ENCODE measurements at places on chromosomes 12 and 14. TPM values are rescaled to one million over a fixed set of nuclear protein-coding genes. Genes with fewer than 3 reads are reported as not detected.
A peak's percentile ranks its signal among the peaks of the same experiment; 100 is the strongest.

- DNase-seq: no peak
Measured at GRCh38 chr12:117710121-117710520, 258.7 kb downstream of the KSR2 start.

GRCh38 chr12:55142669-55143565 lies 16.7 kb downstream of the OR9K2 start:
- DNase-seq: peak; percentile 32

DNA sequence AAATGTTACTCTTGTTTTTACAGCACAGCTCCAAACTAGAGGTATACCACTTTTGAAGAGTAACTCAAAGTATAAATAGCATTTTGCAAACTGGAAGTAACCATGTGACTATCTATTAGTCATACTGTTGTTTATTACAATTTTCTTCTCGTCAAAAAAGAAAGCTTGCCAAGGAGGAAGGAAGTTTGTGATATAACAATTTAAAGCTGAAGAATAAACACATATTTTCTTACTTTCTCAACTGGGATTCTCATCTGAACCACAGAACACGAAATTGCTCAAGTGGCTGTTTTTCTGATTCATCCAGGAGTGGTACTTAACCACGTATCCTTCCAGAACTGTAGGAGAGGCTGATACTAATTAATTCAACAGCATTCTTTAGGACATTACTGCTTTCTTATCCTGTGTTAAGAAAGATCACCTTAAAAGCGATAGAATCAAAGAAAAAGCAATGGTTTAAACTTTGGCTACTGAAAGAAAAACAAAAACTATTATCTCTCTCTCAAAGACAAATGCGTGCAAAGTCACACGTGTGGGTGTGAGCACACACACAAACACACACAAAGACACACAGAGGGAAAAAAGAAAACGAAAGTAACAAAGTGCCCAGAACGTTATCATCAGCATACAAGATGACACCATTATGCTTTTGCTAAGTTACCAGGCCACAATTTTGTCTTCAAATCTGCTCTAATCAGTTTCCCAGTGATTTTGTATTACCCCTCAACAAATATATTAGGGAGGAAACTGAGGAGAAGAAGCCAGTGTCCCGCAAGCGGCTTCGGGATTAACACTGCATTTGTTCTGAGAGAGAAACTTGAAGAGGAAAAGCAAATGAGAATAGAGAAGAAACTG lies at the start of gene CLEC2B:
Gene CLEC2B (minus strand): TSS at position 48 of the 855 bp plus-strand sequence.
- DNase-seq: no peak

DNA sequence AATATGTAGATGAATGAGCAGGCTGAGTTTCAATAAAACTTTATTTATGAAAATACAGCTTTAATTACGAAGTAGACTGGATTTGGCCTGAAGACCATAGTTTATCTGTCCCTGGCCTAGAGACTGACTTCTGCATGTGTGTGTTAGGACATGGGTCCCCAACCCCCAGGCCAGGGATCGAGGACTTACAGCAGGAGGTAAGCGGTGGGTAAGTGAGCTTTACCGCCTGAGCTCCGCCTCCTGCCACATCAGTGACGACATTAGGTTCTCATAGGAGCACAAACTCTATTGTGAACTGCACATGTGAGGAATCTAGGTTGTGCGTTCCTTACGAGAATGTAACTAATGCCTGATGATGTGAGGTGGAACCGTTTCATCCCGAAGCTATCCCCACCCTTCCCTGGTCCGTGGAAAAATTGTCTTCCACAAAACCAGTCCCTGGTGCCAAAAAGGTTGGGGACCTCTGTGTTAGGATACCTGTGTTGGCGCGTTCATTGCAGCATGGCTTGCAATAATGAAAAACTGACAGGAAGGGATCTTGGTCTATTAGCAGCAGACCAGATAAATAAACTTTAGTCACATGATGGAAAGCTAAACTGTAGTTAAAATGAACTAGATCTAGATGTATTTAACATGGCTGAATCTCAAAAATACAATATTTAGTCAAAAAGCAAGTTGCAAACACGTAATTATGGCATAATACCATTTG lies 4.1 kb downstream of the GLRX5 start:
- DNase-seq: no peak

- DNase-seq: no peak
Measured at GRCh38 chr12:93892423-93893268, 215.5 kb downstream of the CRADD start.

DNA sequence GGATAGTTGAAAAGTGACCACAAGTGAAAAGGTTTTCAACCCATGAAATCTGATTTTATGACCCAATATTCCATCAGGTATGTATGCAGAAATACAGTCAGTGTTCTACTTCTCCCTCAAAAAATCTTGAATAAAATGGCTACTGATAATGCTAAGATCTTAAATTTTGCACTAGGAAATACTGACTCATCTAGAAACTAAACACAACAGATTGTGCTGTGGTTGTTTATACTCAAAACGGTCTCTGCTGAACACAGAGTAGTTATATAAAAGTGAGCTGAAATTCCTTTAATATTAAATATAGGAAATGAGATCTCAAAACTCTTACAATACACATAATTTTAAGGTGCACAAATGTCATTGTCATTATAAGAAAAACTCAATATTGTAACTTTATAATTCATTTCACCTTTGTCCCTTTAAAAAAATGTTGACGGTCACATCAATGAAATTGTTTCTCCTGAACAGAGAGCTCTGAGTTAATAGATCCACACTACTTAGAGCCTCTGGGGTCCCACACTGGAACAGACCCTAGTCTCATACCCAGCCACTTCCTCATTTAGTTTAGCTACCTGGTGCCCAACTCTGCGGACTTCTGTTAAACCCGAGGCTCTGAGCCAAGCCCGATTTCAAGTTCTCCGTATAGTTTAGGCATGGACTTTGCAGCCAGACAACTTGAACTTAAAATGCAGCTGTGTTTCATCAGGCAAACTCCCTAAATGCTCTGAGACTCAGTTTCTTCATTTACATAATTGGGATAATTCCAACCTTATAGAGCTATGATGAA lies 9.3 kb downstream of the COCH start:
- no peak for DNase-seq

- no peak for DNase-seq
Measured at GRCh38 chr12:54386403-54387113, 2.0 kb upstream of the ZNF385A start.

DNA sequence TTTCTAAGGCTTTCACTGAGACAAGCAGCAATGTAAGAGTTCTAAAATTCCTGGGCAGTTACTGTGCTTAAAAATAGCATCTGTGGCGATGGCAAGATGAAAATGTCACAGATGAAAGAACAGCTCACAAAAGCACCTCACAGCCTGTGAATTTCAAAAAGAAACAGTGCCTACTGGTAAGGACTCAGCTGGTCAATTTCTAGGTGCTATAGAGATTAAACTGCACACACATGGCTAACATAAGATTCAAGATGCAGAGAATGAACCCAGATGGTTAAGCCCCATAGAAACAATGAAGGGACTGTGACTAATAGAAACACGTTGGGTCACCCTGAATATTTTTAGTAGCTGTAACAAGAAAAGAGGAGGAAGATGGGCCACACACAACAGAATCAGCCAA lies 12.0 kb upstream of the IL26 start:
- DNase-seq: no peak

- DNase-seq: no peak
Measured at GRCh38 chr12:79250186-79250585, 385.6 kb downstream of the SYT1 start.

GRCh38 chr12:92403210-92404175 lies 257.8 kb upstream of the BTG1 start:
- no peak for DNase-seq

DNA sequence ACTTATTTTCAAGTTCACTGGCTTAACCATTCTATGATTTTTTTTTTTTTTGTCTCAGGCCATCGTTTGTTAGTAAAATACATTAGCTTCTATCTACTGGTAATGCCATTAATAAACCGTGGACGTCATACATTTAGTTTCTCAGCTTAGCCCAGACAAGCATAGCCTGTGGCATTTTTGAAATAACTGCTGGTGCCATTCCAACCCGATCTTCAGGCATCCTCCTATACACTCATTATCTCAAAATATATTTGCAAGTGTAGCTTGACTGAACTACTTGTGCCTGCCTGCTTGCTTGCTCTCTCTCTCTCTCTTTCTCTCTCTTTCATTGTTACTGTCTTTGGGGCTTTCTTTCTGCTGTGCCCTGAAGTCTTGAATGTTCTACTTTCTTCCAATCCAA lies 12.7 kb upstream of the MBIP start:
- no peak for DNase-seq

DNA sequence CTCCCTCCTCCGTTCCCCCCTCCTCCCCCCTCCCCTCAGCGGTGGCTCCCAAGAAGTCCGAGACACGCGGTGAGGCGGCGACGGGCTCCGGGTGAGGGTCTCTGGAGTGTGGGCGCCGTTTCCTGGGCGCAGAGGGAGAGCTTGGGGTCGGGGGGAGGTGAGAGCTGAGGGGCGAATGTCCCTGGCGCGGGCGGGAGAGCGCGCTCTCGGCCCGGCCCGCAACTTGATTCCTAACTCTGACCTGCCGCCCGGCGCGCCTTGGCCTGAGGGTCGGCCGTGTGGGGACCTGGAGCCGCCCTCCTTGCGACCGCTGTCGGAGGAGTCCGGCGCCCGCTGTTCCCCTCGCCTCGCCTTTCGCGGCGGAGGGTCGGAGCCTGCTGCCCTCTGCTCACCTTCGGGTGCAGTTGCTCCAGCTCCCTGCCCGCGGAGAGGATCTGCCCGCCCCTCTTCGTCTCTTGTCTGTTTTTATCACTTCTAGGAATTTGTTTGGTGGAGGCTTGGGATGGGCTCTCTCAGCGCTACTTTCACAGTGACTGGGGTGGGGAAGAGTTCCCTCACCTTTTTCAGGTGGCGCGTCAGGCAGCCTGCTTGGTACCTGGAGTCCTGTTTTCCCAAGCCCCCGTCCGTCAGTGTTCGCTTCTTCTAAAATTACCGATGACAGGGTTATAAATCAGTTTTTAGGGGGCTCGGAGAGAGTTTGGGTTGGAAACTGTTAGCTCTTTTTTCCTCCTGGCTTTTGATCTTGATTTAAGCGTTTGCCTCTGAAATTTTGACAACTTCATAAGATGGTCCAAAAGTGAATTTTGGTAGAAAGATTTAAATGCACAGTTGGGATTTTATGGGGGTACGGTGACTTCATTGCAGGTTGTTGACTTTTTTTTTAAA lies 495 bp downstream of the ADIPOR2 start:
- no peak for DNase-seq

DNA sequence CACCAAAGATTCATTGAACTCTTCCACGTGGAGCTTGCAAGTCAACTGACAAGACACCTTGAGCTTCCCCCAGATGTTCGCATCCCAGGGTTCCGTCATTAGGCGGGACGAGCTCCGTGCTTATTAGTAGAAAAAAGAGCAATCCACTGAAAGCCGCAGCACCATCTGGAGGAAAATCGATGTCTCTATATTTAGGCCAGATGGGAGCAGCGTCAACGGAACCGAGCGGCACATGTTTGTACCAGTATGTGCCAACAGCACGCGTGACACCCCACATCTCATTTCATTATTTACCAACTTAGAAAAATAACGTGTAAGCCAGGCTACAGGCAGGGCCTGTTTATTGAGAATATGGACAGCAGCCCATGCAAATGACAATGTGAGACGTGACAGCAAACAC lies 45.8 kb upstream of the TMEM132D start:
- no peak for DNase-seq

DNA sequence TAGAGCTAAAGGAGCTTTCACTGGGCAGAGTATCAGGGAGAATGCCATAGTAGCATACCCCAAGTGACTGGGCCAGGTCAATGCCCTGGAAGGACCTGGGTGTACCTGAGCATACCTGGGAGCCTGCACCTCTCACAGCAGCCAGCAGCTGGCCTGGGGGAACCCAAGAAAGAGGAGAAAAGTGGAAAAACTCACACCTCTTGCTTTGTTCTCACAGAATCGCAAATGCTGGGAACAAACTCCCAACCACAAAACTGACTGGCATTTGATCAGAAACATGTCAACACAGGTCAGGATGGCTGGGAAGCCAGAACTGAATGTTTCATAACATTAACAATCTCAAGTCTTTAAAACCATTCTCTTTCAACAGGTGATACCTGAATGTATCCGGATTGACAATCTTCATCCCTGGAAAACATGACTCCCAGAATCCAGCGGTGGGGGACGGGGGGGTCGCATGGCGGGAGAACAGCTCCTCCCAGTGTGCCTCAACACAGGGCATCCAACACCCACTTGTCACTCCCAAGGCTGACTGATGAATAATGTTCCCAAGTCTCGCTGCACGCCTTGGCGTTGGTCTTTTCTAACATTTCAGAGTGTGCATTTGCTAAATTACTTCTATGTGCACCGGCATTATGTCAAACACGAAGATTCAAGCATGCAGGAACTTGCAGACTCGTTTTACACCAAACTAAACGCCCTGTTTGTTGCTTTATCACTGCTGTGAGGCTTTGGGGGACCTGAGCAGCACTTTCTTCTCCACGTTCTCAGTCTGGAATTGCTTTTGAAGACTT lies 7.9 kb downstream of the FOXN3 start:
- DNase-seq: no peak

DNA sequence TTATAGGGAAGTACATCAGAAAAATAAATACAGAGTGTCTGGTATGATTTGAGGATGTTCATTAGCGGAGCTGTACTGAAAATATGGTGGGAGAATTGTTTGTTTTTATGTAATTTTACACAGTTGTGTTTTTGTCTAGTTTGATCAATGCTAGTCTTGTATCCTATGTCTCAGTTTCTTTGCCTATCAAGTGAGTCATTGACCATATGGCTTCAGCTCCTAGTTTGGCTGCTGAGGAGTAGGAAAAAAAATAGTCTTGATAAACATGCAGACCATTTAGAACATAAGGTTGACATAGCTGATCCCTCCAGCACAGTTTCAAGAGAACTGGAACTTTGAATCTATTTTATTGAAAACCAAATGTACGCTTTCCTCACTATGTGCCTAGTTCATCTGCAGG lies 1292.1 kb upstream of the FLRT2 start:
- no peak for DNase-seq

ADSS1 gene
- 15.1 TPM for polyA plus RNA-seq

DIO3 gene
- 0.11 TPM for polyA plus RNA-seq

RASSF8 gene
- 80.7 TPM for polyA plus RNA-seq

KLRD1 gene
- polyA plus RNA-seq: 0.80 TPM

KRT4 gene
- 1.1 TPM for polyA plus RNA-seq

OAS1 gene
- 12.9 TPM for polyA plus RNA-seq

MGST1 gene
- polyA plus RNA-seq: 38.4 TPM
